Liver (tissue), 10 donors: ENCODE measurements at places on chromosomes 5 and 9. TPM values are rescaled to one million over a fixed set of nuclear protein-coding genes. Genes with fewer than 3 reads are reported as not detected.

DNA sequence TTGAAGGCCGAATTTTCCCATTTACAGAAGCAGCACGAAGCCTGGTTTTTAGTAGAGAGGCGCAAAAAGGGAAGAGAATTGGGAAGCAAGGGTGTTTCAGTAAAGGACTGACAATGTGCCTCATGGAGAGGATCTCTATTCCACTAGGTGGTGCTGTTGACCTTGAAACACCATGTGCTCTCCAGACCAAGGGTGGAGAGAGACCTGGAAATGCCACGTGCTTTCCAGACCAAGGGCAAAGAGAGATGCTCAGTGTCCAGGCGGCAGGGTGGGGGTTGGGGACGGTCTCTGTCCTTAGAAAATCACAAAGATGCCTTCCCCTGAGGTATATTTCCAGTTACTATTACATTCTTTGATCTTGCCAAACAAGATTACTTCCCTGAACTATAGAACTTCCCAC lies 425.3 kb downstream of the CSNK1G3 start:
- DNase-seq: no peak

GRCh38 chr5:107428303-107428813 lies 242.4 kb downstream of the EFNA5 start:
- no peak for DNase-seq

GRCh38 chr5:178790371-178790770 lies 59.9 kb upstream of the ZNF354A start:
- DNase-seq: no peak

GRCh38 chr9:112233769-112234168 lies 58.7 kb upstream of the SUSD1 start:
- no peak for DNase-seq

TMC1 gene
- not detected for total RNA-seq

- DNase-seq: no peak
Observed at GRCh38 chr5:72723581-72723980, 92.9 kb upstream of the TNPO1 start.

DNA sequence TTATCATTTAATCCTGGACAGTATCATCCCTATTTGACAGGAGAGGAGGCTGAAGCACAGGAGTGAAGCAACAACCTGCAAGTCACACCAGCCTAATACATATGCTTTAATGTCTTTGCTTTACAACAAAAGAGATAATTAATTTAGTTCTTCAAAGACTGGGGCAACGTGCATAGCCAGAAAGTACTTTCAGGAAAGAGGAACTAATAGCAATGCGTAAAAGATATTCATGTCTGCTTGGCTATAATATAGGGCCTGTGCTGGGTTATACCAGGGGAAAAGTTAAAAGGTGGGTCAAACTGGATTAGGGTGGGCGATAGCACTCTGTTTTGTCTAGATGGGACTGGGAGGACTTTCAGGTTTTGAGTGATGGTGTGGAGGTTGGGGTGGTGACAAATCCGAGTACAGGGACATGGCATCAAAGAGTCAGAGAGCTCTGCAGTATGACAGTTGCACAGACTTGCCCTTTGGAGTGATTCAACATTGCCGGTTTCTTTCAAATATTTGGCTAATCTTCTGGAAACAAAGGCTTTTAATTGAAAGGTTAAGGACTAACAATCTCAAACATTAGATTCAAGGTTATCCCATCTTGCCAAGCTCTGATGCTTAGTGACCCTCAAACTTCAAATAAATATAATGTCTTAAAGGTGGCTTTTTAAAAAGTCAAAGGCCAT lies 11.9 kb downstream of the DAB2 start:
- no peak for DNase-seq

PCDHGB3 gene
- 1.2 TPM for total RNA-seq

FAM169A gene
- 1.0 TPM for total RNA-seq

- peak; percentile 62 for DNase-seq
Observed at GRCh38 chr9:136093995-136094881, 851 bp downstream of the NACC2 start.

ZDHHC11B gene
- 0.37 TPM for total RNA-seq

DIPK1B gene
- 19.7 TPM for total RNA-seq

DNA sequence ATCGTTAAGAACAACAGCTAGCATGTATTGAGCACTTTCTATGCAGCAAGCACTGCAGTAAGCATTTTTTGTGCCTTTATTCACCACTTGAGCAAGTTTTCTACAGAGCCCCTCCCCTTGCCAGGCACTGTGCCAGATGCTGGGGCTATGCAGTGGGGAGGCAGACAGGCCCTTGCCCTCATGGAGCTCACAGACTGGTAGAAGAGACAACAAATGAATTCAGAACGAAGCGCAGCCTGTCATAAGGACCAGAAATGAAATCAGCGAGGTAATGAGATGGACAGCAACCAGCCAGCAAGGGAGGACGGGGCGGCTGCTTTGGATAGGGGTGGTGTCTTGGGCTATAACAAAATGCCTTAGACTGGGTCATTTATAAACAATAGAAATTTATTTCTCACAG lies 68.8 kb downstream of the C9orf50 start:
- no peak for DNase-seq
